ENCODE measurements at places on chromosomes 12 and 14. TPM values are rescaled to one million over a fixed set of nuclear protein-coding genes. Genes with fewer than 3 reads are reported as not detected.

DNA sequence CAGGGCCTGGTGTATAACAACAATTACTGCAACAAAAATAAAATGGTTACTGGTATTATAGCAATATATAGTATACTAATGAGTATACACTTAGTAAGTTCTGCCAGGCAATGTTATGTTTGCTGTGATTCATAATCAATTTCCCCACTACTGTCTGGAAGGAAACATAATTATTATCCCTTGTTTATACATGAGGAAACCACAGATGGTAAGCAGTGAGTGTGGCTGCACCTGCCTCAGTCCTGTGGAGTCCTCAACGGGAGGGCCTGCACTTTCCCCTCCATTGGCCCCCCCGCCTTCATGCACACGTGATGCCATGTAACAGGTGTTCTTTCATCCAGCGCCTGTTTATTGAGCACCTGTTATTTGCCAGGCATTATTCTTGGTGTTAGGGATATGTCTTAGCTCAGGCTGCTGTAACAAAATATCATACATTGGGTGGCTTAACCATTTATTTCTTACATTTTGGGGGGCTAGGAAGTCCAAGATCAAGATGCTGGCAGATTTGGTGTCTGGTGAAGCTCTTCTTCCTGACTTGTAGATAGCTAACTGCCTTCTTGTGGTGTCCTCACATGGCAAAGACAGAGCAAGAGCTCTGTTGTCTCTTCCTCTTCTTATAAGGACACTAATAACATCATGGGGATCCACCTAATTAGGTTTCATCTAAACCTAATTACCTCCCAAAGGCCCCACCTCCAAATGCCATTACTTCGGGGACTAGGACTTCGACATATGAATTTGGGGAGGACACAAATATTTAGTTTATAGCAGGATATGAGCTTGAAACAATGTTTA, 59.5 kb upstream of the CHGA start:
- DNase-seq = no peak

- no peak for DNase-seq
These were observed 438.4 kb upstream of the DCN start for GRCh38 chr12:91620992-91621391.

GRCh38 chr14:101364503-101365328, 196.6 kb upstream of the DIO3 start:
- no peak for DNase-seq

GRCh38 chr12:20946732-20947131, 136.2 kb downstream of the SLCO1B3 start:
- no peak for DNase-seq

- no peak for DNase-seq
These were observed 15.5 kb downstream of the TRMT5 start for GRCh38 chr14:60965402-60965801.

The G2E3 gene
- total RNA-seq = 12.1 TPM

The MBD6 gene
- 13.8 TPM for total RNA-seq

The TM9SF1 gene
- 42.7 TPM for total RNA-seq

The RHEBL1 gene
- 0.44 TPM for total RNA-seq

DNA sequence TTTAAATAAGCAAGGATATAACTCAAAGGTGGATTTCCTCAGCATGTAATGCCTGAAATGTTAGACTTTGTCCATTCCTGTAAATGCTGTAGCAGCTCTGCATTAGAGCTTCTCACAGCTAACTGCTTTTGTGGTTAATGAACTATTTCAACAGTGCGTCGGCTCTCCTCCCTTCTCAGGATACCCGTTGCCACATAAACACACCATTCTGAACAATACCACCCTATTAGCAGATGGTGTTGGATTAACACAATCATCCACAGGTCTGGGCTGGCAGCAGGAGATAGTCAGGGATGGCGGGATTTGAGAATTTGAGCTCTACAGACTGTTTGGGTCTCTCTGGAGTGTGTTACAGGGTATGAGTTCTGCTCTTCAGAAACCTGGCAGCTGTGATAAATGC, 33.5 kb upstream of the C12orf42 start:
- no peak for DNase-seq

DNA sequence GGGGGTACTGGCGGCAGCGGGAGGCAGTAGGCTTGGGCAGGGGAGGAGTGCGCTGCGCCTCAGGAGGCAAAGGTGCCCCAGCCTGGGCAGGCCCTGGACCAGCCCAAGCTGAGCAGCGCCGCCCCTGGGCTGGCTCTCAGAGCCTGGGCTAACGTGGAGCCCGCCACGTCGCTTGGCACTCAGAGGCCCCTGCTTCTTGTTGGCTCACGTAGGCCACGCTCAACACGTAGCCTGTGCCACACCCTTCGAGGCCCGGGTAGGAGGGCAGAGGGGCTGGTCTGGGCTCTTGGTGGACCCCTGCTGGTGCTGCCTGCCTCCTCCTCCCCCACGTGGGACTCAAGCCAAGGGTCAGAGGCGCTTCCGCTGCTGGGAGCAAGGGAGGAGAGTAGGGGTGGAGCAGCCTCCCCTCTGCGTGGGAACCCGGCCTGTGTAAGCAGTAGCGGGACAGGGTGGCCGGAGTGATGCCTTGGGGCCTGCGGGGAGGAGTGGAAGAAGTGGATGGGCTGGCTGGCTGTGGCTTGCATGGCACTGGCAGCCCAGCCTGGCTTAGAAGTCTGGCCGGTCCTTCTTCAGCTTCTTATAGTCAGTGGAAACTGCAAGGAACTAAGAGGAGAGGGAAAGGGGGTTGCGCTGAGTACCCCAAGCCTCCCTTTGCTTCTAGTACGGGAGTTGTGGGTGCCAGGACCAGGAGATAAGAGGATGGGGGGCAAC, 5.7 kb downstream of the SHMT2 start:
- no peak for DNase-seq

- DNase-seq = no peak
These were observed 235.5 kb upstream of the NOS1 start for GRCh38 chr12:117596968-117597367.

GRCh38 chr12:94969424-94969823, 34.1 kb downstream of the NDUFA12 start:
- no peak for DNase-seq

The PTPRB gene
- total RNA-seq = 4.0 TPM

DNA sequence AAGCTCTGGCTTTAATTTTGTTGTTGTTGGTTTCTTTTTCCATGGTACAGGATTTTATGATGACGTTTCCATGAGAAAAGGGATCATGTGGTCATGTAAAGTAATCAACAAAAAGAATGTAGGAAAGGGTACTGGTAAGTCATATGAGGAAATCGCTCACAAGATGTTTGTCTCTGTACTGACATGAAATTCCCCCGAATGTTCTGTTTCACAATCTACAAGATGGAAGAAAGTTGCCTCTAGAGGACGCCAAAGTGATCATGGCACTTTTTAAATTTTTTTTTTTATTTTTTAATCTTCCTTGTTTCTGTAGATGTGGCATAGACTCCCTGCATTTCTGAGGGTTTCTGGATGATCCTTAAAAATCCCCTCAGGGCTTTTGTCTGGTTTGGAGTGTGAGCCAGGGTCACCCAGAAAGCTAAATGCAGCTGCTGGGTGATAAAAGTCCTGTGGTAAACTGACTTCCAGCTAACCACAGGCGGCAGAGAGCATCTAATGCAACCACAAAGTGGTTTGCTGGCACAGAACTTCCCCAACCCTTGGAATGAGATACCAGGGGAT, 393.5 kb downstream of the CCDC91 start:
- no peak for DNase-seq

DNA sequence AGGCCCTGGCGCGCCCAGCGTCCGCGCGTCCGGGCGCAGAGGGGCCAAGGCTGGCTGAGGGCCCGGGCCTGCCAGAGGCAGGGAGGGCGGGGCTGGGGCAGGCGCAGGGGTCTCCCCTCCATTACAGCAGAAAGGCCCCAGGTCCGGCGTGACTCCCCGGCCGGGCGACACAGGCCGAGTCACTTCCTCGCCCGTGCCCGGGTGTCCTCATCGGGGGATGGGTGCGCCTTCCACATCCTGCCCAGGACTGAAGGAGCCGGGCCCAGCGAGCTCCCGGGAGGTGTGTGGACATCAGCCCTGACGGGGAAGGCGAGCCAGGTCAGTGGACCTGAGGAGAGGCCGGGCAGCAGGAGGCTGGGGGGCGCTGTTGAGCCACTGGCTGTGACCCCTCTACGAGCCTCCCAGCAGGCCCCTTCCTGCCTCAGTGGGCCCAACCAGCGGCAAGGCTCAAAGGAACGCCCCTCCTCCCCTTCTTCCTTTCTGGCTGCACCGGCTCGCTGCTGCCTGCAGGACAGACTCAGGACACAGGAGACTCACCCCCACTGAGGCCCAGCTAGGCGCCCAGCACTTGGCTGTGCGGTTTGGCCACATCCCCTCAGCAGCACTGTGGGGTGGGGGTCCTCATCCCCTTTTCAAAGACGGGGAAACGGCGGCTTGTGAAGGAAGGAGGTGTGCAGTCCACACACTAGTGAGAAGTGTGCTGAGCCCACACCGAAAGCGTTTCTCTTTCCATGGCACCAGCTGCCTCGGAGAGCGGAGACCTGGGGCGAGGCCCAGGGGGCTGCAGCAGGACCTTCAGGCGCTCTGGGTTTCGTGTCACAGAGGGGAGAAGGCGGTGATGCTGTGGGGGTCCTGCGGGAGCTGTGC, 606 bp downstream of the TNFAIP2 start:
- DNase-seq = no peak

DNA sequence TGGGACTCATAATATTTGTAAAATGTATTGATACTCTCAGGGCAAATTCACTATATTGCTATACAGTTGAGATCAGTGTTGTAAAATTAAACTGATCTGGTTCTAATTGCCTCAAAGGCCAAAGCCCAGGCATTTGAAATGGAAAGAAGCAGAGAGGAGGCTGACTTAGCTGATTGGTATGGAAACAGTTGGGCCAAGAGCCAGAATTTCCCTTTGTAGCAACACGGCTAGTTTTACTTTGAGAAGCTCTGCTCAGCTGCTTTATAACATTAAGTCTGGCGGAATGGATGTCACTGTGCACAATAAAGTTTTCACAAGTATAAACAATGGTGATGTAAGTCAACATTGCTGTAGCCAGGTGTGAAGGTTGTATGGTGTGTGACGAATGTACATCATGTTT, 186.4 kb downstream of the MSRB3 start:
- DNase-seq = no peak

DNA sequence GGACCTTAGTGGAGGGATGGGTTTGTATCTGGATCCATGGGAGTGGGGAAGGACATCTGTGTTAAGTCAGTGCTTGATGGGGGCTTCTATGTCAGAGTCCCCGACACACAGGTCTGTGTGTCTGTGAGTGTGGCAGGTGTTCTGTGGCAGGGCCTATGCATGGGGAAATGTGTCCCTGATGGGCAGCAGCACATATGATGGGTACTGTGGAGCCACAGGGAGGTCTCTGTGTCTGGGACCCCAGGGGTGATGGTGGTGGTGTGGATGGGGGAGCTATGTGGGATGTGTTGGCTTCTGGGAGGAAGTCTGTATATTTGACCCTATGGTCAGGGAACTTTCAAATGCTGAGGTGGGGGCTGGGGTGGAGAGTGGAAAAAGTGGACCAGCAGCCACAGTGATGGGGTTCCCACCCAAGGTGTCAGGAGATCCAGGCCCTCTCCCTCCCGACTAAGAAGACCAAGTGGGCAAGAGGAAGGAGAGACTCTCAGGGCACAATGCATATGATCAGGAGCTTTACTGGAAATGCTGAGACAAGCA, 16.5 kb downstream of the KRT7 start:
- DNase-seq = no peak

GRCh38 chr12:71746974-71747611, 7.6 kb upstream of the RAB21 start:
- no peak for DNase-seq

GRCh38 chr14:95496690-95497259, 19.7 kb downstream of the SYNE3 start:
- DNase-seq = no peak

DNA sequence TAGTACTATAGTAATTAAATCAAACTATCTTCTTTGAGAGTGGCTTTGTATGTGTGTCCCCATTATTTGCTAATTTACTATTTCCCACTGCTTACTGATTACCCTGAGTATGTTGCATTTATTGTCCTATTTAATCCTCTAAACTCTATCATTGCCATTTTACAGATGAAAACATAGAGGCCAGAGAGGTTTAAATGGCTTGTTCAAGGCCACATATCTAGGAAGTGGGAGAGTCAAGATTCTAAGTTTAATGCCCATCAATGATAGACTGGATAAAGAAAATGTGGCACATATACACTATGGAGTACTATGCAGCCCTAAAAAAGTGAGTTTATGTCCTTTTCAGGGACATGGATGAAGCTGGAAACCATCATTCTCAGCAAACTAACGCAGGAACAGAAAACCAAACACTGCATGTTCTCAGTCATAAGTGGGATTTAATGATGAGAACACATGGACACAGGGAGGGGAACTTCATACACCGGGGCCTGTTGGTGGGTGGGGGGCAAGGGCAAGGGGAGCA, 419.7 kb downstream of the ZFP36L1 start:
- no peak for DNase-seq

The DBX2 gene
- total RNA-seq = not detected

GRCh38 chr12:93803424-93803807, 126.2 kb downstream of the CRADD start:
- DNase-seq = no peak

The SIX6 gene
- not detected for total RNA-seq

DNA sequence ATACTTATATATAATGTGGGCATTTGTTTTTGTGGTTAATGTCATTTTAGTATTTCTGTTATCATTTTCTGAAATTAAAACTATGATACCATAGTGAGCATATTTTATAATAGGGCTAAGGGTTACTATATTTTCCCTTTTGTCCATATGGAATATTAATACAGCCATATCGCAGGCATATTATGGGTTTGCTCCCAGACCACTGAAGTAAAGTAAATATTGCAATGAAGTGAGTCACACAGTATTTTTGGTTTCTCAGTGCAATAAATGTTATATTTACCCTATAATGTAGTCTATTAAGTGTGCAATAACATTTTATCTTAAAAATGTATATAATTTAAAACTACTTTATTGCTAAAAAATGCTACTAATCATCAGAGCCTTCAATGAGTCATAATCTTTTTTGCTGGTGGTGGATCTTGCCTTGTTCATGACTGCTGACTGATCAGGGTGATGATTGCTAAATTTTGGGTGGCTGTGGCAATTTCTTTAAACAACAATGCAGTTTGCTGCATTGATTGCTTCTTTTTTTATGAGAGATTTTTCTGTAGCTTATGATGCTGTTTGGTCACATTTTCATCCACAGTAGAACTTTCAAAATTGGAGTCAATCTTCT, 1044.5 kb upstream of the NOVA1 start:
- DNase-seq = no peak

The LRRC23 gene
- total RNA-seq = 4.3 TPM

GRCh38 chr12:29544428-29545101, 47.1 kb upstream of the OVCH1 start:
- no peak for DNase-seq

The KRT83 gene
- not detected for total RNA-seq

The ADGRD1 gene
- 28.2 TPM for total RNA-seq

The SLC25A21 gene
- total RNA-seq = 1.1 TPM

The MGP gene
- 23.1 TPM for total RNA-seq

GRCh38 chr12:125470838-125471783, 405.9 kb downstream of the AACS start:
- no peak for DNase-seq

DNA sequence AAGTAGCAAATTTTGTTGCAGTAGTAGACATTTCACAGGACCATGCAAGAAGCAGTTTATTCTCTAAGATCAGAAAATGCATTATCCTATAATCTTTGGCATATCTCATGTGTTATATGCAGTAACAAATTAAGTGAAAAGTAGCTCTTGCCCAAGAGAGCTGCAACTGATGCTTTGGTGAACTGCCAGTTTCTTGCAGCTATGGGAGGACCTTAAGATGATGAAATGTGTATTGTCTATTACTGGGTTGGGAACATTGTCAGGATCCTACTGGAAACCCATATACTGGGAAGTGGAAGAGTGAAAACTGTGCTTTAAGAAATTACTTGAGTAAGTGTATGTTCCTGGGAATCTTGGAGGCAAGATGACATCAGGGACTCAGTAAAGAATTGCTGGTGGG, 238.8 kb downstream of the DACT1 start:
- DNase-seq = no peak

The SERPINA9 gene
- not detected for total RNA-seq

All from esophagus squamous epithelium (tissue), 5 donors.